ENCODE measurements at places on chromosomes 12 and 14. TPM values are rescaled to one million over a fixed set of nuclear protein-coding genes. Genes with fewer than 3 reads are reported as not detected.

VDR gene
- 0.48 TPM for polyA plus RNA-seq

RHOJ gene
- polyA plus RNA-seq: 35.6 TPM

ZDHHC22 gene
- polyA plus RNA-seq: not detected

CD163 gene
- 15.9 TPM for polyA plus RNA-seq

PAPLN gene
- polyA plus RNA-seq: 1.4 TPM

ORAI1 gene
- polyA plus RNA-seq: 26.7 TPM

GPR137C gene
- polyA plus RNA-seq: 5.1 TPM

VSX2 gene
- not detected for polyA plus RNA-seq

KRT73 gene
- 0.05 TPM for polyA plus RNA-seq

KCNC2 gene
- 0.18 TPM for polyA plus RNA-seq

CARMIL3 gene
- polyA plus RNA-seq: not detected

ITGA7 gene
- polyA plus RNA-seq: 306 TPM

GALC gene
- polyA plus RNA-seq: 23.6 TPM

BBS10 gene
- 18.3 TPM for polyA plus RNA-seq

COQ6 gene
- polyA plus RNA-seq: 37.2 TPM

INTS13 gene
- 33.1 TPM for polyA plus RNA-seq

DHRS2 gene
- polyA plus RNA-seq: not detected

MGAT4C gene
- polyA plus RNA-seq: 0.42 TPM

SMARCC2 gene
- polyA plus RNA-seq: 68.2 TPM

MIPOL1 gene
- polyA plus RNA-seq: 4.4 TPM

NAV3 gene
- polyA plus RNA-seq: not detected

TAS2R14 gene
- 5.8 TPM for polyA plus RNA-seq

VRTN gene
- not detected for polyA plus RNA-seq
